ENCODE measurements at places on chromosomes 13 and 19.

DNA sequence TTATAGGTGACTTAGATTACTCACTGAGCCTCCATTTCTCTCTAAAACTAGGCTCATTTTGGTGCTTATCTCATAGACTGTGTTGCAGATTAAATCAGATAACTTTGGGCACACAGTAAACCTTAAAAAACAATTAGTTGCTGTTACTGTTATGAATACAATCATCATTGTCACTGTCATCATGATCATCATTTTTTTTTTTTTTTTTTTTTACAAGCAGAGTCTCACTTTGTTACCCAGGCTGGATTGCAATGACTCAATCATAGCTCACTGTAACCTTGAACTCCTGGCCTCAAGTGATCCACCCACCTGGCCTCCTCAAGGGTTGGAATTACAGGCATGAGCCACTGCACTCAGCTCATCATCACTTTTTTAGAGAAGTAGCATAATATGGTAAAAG, 60.0 kb downstream of the VWA8 start:
- DNase-seq = no peak

DNA sequence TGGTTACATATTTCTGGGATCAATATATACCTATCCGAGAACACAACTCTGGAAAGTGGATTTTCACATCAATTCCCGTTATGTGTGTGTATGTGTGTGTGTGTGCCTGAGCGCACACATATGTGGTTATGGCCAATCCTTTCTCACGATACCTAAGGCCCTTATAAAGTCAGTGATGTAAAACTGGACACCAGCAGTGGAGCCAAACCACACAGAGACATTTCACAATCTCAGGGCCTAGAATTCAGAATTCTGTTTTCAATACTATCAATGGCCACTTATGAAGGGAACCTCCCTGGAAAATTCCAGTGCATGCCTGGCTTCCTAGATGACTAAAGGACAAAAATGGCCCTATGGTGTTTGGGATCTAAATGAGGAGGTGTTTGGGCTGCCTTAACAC, 187.3 kb upstream of the UBL3 start:
- DNase-seq = no peak

DNA sequence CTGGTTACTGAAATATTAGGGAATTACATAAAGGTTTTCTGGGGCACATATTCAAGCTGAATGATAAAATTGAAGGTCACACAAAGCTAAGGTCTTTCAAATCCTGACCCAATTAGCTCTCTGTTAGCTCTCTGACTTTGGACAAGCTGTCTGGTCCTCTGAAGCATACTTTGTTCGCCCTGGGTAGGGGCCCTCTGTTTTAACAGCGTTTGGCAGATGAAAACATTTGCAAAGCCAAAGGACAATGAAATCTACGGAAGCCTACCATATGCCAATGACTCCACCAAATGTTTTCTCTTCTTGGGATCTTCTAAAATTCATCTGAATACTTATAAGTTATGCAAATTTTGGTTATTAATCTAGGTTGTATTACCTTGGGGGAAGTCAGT, 14.5 kb upstream of the GJA3 start:
- no peak for DNase-seq

GRCh38 chr19:44345959-44346358, 10.5 kb downstream of the ZNF112 start:
- peak; percentile 4 for DNase-seq

DNA sequence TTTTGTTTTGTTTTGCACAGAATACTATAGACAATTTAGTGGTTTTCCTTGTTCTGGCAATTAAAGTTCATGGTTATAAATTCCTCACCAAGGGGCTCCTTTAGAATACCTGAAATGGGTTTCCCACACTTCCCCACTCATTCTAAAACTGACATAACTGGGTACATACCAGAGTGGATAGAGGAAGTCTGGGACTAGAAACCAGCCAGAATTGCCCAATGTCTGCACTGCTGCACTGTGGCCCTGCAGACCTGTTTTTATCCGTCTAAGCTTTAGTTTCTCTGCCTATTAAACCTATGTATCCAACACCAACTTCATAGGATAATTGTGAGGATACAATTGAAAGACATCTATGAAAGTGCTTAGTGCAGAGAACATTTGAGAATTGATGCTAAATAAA, 498.6 kb downstream of the KCTD12 start:
- no peak for DNase-seq

- no peak for DNase-seq
Observed at GRCh38 chr13:40539576-40540327, 126.7 kb downstream of the FOXO1 start.
